ENCODE measurements at places on chromosomes 4 and X.

- no peak for DNase-seq
These were observed 18.1 kb upstream of the HSFX3 start for GRCh38 chrX:149567621-149568417.

DNA sequence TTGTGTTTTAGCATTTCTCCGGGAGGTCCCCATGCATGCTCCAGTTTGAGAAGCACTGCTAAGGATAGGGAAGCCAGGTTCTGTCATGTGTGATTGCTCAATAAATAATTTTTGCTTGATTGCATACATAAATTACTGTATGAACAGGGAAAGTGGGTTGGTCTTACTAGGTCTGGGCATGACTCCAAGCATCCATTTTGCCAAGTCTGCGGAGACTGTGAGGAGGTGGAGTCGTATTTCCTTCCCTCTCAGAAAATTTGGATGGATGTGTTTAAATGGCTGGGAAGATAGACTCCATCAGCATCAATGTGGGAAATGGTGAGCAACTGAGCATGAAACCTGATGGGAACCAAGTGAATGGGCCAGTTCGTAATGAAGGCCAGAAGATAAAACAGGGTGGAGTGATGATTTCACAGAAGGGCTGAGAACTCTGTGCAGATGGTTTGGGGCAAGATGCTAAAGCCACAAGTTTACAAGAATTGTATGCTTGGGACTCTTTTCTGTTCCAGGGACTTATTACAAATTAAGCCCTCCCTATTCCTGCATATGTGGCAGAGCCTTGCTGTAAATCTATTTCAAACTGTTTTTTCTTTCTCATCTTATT, 84.1 kb downstream of the NHS start:
- DNase-seq = no peak

DNA sequence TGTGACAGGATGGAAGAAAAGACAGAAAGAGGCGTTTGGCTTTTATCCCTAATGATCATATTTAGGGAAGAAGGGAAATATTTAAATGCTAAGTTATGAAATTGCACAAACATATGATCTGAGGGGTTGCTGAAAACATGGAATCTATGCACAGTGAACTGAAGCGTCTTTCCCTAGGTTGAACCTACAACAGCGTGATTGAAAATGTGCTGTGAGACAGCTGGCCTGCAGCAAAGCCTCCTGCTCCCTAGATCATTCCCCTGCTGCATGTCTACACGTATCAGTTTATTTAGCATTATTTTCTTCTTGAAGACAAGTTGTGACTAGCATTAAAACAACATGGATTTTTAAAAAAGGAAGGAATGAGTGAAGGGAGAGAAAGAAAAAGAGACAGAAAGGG, 272.5 kb upstream of the TRAM1L1 start:
- no peak for DNase-seq

- peak; percentile 10 for DNase-seq
These were observed 680.4 kb downstream of the DMD start for GRCh38 chrX:32530802-32531403.

- DNase-seq = no peak
These were observed 180.8 kb upstream of the ANXA3 start for GRCh38 chr4:78370631-78371372.

- DNase-seq = no peak
These were observed 161.0 kb downstream of the NSUN7 start for GRCh38 chr4:40910706-40911105.

GRCh38 chrX:78011846-78012245, 42.4 kb upstream of the PGAM4 start:
- DNase-seq = no peak

GRCh38 chrX:23953908-23954269, 46.1 kb downstream of the CXorf58 start:
- DNase-seq = no peak

- no peak for DNase-seq
These were observed 64.2 kb upstream of the MAP3K15 start for GRCh38 chrX:19579485-19579884.

DNA sequence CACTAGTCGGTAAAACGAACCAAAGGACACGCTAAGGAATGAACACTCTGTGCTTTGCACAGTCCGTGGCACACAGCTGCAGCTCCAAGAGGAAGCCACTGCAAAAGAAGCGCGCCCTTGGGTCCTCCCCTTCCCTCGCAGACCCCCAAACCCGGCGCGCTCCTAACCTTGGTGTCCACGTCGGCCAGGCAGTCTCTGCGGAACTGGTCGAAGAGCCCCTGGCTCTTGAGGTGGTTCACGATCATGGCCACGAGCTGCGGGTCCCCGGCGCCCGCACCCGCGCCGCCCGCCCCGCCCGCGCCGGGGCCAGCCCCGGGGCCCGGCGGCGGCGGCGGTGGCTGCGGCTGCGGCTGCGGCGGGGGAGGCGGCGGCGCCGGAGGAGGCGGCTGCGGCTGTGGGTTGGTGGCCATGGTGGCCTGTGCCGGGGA, 333 bp downstream of the BOD1L1 start:
- no peak for DNase-seq

DNA sequence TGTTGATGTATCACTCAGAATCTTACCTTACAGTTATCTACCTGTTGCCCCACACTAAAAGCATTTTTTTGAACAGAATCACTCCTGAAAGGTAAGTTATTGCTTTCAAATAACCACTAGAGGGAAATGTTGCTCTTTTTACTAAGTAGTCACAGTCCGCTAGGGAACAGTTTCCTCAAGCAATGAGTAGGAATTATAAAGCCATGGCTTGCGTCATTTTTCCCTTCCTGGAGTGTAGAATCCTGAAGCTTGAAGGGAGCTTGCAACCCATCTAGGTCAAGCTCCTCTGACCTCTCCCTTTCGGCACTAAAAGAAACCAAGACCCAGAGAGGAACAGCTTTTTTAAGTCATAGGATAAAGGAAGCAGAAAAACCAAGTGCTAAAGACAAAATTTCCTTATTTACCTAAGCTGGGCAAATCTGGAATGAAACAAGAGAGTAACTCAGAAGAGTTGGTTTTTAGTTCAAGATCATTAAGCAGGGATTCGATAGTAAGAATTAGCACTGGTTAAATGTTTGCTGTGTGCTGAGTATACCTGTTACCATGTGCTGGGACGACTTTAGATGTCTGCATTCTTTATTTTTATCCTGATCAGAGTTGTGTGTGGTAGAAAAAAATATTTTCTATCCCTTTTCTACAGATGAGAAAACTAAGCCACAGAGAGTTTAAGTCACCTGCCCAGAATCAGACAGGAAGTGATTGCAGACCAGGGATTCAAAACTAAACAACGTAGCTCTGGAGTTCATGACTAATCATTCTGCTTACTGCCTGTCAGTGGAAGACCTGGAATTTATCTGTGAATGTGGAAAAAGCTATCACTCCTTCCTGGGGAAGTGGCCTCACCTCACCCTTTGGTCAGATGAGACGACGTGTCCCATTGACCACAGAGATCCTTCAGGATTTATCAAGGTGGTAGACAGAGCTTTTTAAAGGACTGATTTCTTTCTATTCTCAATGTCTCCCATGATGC, 631.5 kb downstream of the RAB28 start:
- peak; percentile 73 for DNase-seq

- no peak for DNase-seq
These were observed 20.2 kb upstream of the MRFAP1 start for GRCh38 chr4:6620296-6620695.

GRCh38 chr4:94814237-94814636, 56.5 kb downstream of the BMPR1B start:
- no peak for DNase-seq

- DNase-seq = no peak
These were observed 219.0 kb upstream of the CPEB2 start for GRCh38 chr4:14783011-14783877.

DNA sequence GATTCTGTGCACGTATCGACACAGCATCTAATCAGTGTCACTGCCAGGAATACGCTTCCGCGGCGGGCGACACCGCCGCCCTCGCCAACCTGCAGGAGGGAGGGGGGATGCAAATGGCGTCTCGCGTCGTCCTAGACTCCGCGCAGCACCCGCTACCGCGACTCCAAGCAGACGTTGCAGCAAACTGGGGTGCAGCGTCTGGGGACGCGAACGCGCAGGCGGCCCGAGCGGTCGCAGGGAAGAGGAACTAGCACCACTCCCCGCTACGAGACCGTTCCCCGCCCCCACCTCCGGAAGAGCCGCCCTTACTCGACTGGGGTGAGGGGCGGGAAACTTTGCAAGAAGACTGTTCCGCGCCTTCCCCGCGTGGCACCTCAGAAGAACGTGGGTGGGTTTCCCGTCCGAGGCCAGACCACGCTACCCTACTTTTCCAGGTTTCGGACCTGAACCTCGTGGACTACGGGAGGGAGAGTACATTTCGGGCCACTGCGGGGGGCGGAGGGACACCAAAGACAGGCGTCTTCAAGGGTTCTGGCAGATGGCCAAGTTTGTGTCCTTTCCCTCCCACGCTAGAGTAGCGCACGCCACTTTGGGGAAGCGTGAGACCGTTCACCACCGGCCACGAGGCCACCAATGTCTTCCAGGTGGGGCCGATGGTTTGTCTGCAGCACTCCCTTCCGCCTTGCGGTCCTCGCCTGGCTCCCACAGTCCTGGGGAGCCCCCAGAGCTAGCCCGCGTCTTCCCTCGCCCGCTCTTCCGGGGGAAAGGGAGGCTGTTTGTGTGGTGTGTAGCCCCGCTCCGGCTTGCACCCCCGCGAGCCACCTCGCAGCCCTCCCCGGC, 78.0 kb upstream of the BCOR start:
- no peak for DNase-seq

DNA sequence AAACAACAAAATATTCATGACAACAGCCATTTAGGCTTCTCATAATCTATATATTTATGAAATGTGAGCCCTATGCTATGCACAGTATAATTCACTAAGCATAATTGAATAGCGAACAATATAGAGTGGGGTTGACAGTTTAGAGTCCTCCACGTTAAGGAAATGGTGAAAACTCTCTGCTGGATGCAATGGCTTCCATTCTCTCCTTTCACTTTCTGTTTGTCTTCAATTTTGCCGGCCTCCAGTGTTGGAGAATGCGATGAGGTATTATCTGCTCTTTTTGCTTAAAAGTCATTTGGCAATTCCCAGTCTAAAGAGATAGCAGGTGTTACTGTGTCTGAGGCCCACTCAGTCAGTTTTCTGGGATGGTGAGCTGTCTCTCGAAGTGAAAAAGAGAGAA, 52.1 kb downstream of the NPY5R start:
- DNase-seq = no peak

DNA sequence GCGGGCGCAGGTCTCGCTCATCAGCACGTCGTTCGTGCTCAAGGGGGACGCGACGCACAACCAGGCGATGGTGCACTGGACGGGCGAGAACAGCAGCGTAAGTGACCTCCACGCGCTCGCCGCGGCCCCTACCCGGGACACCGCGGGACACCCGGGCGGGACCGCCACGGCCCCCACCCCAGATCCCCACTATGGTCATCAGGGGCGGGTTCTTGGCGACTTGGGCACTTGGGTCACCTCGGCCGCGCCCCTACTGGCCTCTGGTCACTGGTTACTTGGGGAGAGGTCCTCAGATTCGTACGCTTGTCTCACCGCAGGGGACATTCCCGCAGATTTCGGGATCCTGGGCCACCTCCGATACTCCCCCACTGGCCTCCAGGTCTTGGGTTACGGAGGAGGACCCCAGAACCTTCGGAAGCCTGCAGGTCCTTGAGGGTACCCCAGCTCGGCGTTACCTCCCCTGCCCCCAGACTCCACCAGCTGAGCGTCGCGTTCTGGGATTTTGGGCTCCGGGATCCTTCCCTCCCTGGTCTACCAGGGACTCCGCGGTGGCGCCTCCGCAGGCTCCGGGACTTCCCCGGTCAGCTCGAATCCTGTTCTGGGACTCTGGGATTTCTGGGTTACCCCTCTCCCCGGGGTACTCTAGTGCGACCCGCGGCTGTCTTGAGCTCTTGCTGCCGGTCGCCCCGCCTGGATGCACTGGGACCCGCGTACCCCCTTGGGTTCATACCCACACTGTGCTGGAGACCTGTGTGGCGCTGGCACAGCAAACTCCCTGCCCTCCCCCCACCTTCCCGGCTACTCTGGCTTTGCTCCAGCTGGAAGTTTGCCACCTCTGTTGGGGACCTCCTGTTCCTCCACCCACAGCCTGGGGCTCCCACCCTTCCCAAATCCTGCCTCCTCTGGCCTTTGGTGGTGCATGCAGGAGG, 956 bp downstream of the SORCS2 start:
- DNase-seq = no peak

DNA sequence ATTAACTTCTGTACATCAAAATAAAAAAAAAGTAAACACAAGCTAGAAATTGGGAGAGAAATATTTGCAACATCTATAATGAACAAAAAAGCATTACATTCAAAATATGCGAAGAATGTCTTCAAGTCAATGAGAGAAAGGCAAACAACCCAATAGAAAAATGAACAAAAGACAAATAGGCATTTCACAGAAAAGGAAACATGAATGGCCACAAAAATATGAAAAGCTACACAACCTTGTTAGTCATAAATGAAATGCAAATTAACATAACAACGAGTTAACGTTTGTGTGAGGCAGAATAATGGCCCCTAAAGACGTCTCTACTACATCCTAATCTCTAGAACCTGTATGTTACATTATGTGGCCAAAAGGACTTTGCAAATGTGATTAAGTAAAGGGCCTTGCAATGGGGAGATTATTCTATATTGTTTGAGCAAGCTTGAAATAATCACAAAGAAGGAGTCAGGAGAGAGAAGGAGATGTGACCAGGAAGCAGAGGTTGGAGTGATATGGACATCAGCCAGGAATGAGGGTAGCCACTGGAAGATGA, 86.8 kb downstream of the WDFY3 start:
- no peak for DNase-seq

- no peak for DNase-seq
These were observed 73.0 kb upstream of the HPGD start for GRCh38 chr4:174595141-174595929.

- DNase-seq = no peak
These were observed 43.5 kb downstream of the ASIC5 start for GRCh38 chr4:155822572-155822971.

- DNase-seq = no peak
These were observed 187.1 kb downstream of the BCOR start for GRCh38 chrX:39910651-39911050.

DNA sequence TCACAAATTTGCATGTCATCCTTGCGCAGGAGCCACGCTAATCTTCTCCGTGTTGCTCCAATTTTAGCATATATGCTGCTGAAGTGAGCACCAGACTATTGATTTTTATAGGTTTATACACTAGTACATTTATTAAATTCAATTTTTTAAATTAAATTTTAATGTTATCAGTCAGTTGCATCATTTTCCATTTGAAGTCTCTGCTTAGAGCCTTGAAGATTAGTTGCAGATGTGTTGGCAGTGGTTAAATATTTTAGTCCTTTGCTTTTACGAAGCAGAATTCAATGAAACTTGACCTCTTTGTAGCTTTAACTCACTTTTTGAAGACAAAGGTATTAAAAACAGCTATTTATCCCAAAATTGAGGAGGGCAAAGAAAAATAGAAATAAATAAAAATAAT, 16.5 kb downstream of the TRAPPC11 start:
- DNase-seq = no peak

All from NCI-H526 treated with DMSO at 0.1 percent for 48 hours (cell line).